ENCODE measurements at places on chromosomes 1 and 21.
A peak's percentile ranks its signal among the peaks of the same experiment; 100 is the strongest.

DNA sequence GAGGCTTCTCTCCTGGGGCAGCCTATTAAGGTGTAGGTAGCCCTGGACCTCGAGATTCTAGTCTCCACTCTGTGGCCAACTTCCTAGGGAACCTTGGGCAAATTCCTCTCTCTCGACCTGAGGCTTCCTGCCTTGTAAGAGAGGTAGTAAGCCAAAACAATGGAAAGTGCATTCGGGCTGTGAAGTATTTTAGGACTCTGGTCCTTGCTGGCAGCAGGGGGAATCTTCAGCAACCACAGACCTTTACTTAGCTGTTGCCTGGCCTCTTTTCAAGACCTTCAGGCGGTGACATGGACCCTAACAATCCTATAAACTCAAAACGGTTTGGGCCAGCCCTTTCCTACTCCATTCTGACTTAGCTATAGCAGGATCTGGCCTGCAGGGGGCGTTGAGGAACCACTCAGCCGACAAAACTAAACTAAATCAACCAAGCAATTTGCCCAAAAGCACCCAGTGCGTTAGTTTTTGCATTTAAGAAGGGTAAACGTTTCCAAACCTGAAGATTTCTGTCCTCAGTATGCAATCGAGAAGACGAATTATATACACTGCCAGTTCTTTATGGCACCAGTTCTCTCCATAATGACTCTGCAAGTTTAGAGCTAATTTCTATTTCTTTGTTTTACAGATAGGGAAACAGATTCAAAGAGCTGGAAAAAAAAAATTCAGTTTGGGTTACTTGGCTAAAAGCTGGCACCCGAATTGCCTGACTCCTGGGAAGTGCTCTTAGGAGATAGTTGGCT lies 10.9 kb upstream of the SESN2 start:
- peak; percentile 65 for DNase-seq

DNA sequence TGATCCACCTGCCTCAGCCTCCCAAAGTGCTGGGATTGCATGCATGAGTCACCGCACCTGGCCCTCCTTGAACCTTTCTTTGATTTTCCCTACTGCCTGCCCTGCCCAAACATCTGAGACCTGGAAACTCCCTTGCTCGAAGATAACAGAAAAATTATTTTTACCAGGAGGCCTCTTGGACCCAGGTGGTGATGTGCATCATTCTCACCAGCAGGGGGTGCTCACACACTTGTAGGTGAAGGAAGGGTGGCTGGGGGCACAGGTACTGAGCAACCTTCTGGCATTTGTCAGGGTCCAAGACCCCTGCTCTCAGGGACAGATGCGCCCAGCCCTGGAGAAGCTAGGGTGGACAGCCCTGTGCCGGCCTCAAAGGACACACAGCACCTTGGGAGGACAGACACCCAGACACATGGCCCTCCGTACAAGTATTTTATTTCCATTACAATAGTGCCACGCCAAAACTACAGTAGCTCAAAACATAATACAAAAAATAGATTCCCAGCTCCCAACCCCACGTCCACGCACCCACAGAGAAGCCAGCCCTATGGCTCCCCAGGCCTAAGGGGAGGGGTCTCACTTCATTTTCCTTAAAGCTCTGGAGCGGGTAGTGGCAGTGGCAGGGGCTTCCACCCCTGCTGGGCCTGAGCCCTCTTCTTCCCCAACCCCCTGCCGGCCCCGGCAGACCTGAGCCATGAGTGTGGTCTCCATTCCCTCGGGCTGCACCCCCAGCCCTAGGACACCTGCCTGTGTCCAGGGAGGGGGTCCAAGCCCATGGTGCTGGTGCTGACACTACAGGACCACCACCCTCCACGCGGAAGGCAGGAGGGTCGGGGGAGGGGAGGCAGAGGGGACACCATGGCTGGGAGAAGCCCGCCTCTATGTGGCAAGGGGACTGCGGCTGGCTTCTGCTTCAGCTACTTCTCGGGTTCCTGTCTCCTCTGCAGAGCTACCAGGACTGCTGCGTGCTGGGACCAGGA lies 40.4 kb upstream of the EIF4G3 start:
- peak; percentile 36 for DNase-seq

GRCh38 chr1:246435421-246436041 lies 71.5 kb downstream of the SMYD3 start:
- no peak for DNase-seq

- DNase-seq, result no peak
Measured at GRCh38 chr1:201025571-201026002, 2.1 kb upstream of the KIF21B start.

DNA sequence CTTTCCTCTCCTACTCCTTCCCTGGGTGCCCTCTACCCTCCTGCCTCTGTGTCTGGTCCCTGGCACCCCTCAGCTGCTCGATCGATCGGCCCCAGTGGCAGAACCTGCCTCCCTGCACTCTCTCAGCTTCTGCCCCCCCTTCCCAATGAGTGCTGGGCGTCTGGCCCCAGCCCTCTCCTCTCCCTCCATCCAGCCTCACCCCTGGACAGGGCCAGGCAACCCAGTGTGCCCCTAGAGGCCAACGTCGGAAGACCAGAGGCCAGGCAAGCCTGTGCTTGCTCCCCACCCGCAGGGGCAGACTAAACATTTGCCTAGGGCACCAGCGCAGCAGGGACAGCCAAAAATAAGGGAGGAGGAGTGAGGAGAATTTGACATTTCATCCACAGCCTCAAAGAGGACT lies 43.5 kb downstream of the LGR6 start:
- DNase-seq, result peak; percentile 50

- no peak for DNase-seq
Measured at GRCh38 chr21:34874684-34875513, 174.2 kb downstream of the RUNX1 start.

- peak; percentile 93 for DNase-seq
Measured at GRCh38 chr1:39128959-39129358, 75.5 kb upstream of the MACF1 start.

GRCh38 chr1:234638832-234639799 lies 29.1 kb upstream of the IRF2BP2 start:
- DNase-seq, result no peak

DNA sequence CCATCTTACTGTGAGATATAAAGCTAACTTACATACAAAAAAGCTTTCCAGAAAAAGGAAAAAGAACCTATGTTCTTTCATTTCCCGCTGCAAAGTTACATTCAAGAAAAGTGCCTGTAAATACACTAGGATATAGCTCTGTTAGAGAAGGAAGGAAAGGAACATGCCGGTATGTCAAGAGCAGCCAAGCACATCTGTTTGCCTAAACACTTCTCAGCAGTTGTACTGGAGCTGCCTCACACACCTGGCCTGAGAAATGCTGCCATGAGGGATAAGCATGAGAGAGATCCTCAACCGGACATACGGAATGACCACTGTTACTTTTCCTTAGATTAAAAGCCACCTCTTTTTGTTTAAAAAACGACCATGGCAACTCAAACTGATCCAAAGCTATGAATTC lies 189.7 kb downstream of the RERE start:
- DNase-seq, result no peak

DNA sequence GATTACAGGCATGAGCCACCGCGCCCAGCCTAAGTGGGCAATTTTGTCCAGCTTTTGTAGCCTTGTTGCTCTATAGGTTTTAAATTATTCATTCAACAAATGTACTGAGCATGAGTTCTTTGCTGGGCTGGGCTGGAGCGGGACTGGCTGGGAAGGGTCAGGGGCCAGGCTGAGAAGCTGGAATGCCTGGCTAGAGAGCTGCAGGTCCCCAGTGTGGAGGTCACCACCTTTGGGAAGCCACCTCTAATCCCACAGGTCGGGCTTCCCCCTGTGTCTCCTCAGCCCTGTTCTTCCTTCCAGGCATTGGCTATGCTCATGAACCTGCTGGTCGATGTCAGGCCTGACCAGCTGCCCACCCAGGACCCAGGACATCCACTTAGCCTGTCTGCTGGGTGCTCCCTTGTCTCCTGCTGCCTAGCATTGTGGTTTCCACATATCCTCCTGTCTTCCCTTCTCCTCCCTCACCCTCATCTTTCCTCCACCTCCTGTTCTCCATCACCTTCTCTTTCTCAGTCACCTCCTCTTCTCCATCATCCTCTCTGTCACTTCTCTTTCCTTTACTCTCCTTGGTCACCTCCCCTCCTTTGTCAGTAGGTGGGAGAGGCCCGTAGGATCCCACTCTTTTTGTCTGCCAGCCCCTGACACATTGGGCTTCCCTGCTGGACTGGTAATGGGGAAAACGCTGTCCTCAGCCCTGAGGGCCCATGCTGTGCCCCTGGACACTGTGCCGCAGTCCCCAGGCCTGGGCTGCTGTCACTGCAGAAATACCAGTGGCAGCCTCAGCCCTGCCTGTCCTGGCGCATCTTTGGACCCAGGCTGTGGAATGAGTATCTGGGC lies 23.8 kb downstream of the SERINC2 start:
- no peak for DNase-seq

DNA sequence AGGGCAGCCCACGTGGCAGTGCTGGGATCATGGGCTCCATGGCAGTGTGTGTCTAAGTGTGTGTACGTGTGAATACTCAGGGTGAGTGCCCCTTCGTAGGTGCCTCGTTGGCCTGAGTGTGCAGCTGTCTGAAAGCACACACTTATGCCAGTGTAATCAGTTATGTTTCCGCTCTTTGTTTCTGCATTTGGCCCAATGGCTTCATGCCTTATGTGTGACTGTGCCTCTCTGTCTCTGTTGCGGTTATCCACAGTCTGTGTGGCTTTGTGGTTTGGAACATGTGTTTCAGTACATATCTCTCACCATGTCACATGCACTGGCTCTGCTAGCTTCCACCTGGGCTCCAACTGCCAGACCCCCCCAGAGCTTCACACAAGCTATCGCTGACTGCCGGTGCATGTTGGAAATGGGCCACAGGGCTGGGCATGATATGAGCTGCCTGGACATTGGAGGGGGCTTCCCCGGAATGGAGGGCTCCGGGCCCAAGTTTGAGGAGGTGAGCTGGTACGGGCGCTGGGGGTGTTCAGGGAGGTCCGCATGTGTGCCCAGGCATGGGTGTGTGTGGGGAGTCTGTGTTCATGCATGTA lies 70.3 kb upstream of the TINAGL1 start:
- no peak for DNase-seq

GRCh38 chr1:16392740-16393569 lies 25.9 kb downstream of the SZRD1 start:
- DNase-seq, result no peak

DNA sequence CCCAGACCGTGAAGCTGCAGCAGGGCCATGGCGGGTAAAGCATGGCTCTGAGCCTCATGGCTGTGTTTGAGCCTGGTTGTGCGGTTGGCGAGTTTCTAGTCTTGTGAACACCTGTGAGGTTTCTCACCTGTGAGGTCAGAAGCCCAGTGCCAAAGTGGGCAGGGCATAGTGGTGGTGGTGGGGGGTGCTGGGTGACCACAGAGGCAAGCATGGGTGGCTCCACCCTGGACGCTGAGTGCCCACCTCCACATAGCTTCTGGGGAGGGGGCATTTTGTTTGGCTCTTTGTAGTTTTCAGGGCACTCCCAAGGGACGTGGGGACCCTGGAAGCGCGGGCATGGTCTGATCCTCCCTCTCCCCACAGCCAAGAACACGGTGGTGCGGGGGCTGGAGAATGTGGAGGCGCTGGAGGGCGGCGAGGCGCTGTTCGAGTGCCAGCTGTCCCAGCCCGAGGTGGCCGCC lies 91.1 kb downstream of the TRIM11 start:
- no peak for DNase-seq

GRCh38 chr1:21670956-21671902 lies 2.1 kb upstream of the RAP1GAP start:
- DNase-seq, result no peak

- DNase-seq, result no peak
Measured at GRCh38 chr1:6220236-6220635, 14.3 kb downstream of the RNF207 start.

- peak; percentile 45 for DNase-seq
Measured at GRCh38 chr1:11967028-11967547, 13.2 kb upstream of the MFN2 start.

DNA sequence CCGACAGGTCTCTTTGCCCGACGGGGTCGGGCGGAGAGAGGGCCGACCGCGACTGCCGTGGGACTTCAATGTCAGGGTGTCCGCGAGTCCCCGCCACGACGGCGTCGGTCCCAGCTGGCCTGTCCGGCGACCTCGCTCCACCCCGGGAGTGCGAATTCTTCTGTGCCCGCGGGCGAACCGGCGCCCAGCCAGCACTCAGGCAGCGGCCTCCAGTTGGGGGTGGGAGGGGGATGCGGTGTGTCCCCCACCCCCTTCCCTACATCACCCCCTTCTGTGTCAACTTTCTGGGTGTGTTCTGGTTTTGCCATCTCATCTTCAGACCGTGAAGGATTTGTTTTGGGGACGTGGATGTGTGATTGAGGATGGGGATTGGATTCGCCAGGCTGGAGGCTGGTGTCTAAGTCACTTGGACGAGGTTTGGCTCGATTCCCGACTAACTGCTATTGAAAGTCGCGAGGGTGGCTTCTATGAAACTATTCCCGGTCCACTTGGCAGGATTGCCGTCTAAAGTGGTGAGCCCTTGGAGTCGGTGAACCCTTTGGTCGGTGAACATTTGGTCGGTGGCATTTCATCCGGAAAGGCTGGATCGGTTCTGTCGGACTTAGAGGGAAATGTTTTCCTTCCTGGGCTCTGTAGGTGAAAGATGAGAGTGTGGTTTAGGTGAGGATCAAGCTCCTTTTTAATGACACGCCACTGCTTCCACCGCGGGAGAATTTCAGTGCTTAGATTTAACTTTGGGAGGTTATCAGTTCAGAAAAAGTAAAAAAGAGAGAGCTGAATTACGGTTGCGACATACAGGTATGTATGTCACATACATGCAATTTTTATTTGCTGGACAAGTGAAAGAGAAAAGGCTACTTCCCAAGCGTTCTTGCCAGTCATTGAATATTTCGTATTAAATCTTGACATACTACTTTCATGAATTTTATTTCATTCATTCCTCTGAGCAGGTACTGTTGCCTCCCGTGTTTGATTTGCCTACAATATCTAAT lies 771 bp downstream of the ABCD3 start:
- peak; percentile 73 for DNase-seq

DNA sequence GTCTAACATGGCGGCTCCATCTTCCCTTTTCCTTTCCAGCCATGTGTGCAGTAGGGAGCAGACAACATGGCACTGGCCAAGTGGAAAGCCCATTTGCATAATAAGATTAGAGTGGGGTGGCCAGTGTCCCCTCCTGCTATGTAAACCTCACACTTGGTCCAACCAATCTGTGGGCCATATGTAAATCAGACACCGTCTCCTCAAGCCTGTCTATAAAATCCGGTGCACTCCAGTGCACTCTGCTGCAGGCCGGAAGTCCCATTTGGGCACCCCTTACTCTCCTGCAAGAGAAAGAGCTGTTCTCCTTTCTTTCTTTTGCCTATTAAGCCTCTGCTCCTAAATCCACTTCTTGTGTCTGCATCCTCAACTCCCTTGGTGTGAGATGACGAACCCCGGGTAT lies 44.1 kb downstream of the OLFML3 start:
- DNase-seq, result no peak

- peak; percentile 88 for DNase-seq
Measured at GRCh38 chr1:210558302-210558701, 229.6 kb downstream of the HHAT start.

GRCh38 chr1:154972517-154973343 lies 1.8 kb upstream of the CKS1B start:
- no peak for DNase-seq

DNA sequence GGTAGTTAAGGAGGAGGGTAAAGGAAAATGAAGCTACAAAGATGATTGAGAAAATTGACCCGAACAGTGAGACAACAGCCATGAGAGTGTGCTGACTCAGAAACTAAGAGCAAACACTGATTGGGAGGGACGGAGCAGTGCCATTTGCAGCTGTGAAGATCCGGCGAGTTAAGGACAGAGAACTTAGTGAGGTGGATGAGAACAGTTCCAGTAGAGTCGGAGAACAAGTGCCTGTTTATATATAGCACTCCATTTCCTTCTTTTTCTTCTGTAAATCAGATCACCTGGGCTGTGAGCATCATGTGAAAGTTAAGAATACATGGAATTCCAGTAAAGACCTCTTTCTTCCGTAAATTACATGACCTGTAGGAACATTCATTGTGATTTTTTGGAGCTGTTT lies 145.7 kb downstream of the KCNK2 start:
- no peak for DNase-seq

Measured in NCI-H1105 treated with DMSO at 0.1 percent for 48 hours (cell line).